NCI-H187 treated with DMSO at 0.1 percent for 48 hours (cell line): ENCODE measurements at places on chromosomes 12 and 14.

GRCh38 chr12:91744597-91744996, 401.0 kb downstream of the BTG1 start:
- DNase-seq, result no peak

DNA sequence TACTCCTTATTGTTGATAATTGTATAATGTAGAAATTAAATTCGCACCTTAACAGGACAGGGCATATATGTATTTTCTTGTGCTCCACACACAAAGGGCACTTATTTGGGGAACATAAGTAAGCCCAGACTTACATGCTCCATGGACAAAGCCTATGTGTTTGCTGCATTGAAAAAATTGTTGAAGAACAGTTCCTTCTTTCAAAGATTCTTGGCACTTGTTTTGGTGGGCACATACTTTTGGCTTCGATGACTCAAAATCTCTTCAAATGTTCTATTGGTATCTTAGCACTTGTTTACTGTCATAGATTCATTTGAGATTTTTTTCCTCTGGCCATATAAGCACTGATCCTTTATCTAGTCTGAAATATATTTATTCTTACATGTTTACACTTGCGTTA, 1.4 kb upstream of the MAP4K5 start:
- no peak for DNase-seq

DNA sequence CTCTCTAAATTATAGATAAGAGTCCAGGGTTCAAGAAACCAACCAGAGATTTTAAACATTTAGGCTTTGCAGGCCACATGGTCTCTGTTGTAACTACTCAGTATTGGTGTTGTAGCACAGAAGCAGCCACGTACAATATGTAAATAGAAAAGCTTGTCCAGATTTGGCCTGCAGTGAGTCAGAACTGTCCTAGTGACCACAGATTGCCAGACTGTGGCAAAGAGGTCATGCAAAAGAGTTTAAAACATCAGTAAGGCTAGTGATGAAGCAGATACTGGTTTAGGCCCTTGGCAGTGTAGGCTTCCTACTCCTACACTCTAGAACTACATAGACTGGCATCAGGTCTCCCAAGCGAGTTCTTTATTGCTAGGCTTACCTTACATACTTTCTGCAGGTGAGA, 117.6 kb upstream of the GARIN6 start:
- DNase-seq, result no peak

GRCh38 chr14:50943261-50943942, 881 bp downstream of the PYGL start:
- DNase-seq, result no peak

DNA sequence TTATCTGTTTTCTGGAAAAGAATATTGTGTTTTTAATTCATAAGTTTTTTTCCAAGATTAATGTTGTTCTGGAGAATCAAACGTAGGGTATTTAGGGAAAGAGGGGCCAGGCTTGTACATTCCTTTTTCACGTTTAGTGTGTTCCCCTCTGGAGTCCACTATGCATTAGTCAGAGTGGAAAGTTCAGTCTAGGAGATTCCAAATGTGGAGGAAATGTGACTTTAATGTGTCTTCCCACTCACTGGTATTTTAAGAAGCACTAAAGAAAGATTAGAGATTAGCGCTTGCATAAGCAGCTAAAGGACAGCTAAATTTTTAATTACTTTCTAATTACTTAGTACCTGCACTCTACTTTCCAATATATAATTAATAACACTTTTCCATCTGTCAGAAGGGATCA, 4.4 kb upstream of the PDE6H start:
- no peak for DNase-seq

GRCh38 chr12:44294649-44295048, 458.8 kb downstream of the TMEM117 start:
- DNase-seq, result no peak

DNA sequence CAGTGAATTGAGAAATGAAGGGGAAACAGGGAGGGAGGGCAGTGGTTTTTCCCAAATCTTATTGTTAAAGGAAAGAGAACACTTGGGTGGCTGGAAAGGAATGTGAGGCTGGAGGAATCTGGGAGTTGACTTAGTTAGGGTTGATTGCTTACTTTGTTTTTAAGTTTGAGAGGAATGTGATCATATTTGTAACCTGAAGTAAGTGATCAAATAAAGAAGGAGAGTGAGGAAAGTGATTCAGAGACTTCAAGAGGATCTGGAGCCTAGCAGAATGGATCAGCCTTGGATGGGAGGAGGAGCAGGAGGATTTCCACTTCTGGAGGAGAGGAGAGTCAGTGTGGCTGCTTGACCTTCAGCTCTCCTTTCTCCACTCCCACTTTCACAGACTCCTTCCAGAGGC, 6.0 kb upstream of the LRP6 start:
- DNase-seq, result no peak

DNA sequence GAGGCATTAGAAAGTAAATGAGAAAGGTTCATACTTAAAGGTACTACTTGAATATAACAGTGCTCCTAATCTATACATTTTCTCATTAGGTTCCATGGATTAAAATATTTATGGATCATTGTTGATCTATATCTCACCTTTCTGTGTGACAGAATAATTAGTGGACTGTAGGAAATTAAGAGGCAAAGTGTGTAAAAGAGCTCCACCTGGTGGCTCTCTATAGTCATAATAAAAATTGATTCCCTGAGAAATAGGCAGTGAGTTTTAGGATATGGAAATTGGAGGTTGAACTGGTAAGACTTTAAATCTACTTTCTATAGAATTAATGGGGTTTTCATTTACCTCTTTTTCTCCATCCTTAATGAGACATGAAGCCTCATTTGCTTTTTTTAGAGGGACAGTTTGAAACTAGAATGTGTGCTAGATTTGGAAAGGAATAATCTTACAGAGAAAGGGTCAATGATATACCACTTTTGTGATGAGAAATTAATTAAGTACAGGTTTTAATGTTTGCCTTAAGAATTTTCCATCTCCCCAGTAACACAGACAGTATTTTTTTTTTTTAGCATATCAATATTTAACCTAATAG, 11.8 kb upstream of the DERA start:
- no peak for DNase-seq

- no peak for DNase-seq
Observed at GRCh38 chr14:51487848-51488247, 163.9 kb upstream of the FRMD6 start.

DNA sequence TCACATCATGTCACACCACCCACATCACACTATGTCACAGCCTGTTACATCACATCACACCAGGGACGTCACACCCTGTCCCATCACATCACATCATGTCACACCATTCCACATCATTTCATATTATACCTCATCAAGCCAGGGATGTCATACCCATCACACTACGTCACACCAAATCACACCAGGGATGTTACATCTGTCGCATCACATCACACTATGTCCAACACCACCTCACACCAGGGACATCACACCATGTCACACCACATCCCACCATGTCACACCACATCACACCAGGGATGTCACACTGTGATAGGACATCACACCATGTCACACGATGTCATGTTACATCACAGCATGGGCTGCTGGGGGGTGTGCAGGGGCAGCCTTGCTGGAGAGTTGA, 110.6 kb downstream of the TMEM121 start:
- DNase-seq, result no peak

DNA sequence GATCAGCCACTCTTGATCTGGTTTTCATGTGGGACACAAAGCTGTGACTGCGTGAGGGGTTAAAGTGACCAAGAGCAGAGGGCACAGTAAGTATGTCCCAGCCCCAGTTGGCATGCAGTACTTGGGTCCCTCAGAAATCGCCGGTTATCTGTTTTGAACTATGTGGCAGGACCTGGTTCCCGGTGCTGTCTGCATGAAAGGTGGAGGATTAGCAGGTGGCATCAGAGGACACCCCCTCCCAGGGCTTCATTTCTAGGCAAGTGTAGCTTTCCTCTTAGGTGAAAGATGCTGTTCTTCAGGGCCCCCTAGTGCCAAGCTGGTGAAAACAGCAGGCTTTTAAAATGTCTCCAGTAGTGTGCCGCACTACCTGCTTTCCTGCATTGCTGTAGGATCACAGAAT, 57.1 kb downstream of the ATG14 start:
- no peak for DNase-seq

DNA sequence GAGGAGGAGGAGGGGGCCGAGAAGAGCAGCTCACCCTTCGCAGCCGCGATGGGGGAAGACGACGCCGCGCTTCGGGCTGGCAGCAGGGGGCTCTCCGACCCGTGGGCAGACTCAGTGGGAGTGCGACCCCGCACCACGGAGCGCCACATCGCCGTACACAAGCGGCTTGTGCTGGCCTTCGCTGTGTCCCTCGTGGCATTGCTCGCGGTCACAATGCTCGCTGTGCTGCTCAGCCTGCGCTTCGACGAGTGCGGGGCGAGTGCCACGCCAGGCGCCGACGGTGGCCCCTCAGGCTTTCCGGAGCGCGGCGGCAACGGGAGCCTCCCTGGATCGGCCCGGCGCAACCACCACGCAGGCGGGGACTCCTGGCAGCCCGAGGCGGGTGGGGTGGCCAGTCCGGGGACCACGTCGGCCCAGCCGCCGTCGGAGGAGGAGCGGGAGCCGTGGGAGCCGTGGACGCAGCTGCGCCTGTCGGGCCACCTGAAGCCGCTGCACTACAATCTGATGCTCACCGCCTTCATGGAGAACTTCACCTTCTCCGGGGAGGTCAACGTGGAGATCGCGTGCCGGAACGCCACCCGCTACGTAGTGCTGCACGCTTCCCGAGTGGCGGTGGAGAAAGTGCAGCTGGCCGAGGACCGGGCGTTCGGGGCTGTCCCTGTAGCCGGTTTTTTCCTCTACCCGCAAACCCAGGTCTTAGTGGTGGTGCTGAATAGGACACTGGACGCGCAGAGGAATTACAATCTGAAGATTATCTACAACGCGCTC, 745 bp downstream of the TRHDE start:
- DNase-seq, result no peak

DNA sequence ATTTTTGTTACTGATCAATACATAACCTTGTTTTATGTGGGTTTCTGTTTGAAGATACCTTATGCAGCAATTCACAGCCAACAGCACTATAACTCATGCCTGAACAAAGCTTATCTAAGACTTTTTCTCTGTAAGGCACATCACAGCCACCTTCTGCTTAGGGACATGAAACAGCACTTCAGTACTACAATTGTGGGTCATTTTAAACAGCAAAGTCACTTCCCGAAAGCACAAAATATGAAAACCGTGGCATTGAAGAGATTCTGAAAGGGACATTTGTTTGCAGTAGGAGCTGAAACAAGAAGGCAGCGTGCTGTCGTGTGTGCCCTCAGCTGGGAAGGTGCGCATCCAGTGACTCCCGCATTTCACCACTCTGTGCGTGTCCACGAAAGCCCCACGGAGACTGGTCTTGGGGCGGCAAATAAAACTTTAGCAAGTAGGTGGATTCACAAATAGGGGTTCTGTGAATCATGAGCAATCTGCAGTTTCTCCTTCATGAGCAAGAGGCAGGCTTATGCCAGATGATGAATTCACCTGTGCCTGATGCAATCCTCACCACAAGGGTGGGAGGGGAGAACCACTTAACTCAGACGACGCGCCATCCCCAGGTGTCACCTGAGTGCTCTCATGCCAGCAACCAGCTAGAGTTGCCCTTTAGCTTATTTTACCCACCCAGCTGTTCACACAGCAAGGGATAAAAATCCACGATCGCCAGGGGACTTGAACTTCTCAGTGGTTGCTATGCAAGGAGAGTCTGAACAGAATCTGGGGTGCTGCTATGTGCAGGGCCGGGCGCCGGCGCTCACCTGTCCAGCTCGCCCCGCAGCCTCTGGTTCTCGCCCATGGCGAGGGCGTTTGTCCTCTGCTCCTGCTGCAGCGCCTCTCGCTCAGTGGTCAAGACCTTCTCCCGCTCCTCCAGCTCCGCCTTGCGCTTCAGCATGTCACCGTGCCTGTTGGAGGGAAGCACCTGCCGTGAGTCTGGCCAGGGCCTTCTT, 54.9 kb upstream of the GPR68 start:
- peak; percentile 58 for DNase-seq

DNA sequence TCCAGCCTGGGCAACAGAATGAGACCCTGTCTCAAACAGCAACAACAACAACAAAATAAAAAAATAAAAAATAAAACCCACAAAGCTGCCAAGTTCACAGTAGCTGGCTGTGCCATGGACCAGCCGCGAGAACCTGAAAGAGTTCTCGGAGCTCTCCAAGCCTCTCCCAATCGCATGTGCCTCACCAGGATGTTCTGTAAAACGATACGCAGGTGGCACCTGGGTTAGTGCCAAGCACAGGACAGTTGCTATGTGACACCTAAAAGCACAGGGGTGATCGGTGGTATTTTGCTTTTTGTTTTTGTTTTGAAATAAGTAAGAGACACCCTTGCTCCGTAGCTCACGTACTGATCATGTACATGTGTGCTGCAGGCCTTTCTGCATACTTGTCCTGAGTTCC, 52.4 kb downstream of the RFLNA start:
- no peak for DNase-seq

- no peak for DNase-seq
Observed at GRCh38 chr14:84850595-84850994, 679.3 kb upstream of the FLRT2 start.

DNA sequence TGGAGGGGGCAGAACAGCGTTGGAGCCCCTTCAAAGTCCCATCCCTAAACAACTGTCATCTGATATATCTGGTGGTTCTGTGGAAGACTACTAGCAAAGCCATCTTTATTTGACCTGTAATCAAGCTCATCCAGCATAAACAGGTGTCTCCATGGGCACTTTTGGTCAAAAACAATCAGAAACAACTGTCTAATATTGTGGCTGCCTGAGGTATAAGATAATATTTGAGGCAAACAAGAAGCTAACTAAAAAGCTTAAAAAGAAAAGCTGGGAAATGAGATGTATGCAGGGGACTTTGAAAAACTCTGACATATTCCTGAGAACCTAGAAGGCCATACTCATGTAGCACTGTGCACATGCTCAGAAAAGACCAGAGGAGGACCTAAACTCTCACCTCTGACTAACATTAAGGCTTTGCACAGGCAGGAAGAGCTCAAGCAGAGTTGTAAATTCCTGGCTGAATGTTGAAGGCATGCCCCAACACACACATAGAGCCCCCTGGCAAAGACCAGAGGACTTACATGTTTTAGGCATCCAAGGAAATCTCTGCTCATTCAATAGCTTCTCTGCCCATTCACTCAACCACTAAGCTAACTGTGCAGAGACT, 27.2 kb upstream of the AP4S1 start:
- no peak for DNase-seq

DNA sequence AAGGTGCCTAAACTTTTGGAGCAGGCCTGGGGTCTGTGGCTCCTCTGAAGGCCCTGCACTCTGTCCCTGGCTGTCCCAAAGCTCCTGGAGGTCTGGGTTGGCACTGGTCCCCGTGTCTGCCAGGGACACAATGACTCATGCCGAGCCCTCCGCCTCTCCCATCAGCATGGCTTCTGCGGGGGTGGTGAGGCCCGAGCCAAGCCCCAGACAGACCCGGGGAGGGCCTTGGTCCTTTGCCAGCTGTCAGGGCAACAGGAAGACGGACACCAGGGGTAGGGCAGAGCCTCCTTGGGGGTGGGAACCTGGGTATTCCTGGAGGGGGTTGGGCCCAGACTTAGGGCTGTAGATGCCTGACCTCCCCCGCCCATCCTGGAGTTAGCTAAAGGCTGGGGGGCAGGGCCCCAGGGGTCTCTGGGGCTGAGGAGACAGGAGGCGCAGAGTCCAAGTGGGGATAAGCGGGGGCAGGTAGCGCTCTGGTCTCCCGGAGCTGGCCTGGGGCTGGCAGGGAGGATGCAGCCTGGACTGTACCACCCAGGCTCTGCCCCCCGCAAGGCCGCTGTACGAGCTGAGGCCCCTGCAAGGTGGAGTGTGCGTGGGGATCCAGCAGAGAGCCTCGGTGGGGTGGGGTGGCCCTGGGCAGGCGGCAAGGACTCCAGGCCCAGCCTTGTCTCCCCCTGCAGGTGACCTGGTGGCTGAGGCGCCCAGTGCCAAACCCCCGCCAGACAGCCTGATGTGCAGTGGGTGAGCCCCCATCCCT, 16.4 kb upstream of the PUS1 start:
- DNase-seq, result no peak

- DNase-seq, result no peak
Observed at GRCh38 chr14:49199159-49199558, 387.0 kb downstream of the RPS29 start.
